Activated T-helper 1 cell treated with anti-CD3 and anti-CD28 coated beads, Interleukin-12 subunit alpha, Interleukin-12 subunit beta, Interleukin-2, Interleukin-4 antibody, amounts not matched to agents 30 ng/mL and 10 ng/mL and 1 ng/mL, durations not matched to agents 14 hours and 24 hours and 36 hours (primary cell): ENCODE measurements at places on chromosomes 12 and 14.

DNA sequence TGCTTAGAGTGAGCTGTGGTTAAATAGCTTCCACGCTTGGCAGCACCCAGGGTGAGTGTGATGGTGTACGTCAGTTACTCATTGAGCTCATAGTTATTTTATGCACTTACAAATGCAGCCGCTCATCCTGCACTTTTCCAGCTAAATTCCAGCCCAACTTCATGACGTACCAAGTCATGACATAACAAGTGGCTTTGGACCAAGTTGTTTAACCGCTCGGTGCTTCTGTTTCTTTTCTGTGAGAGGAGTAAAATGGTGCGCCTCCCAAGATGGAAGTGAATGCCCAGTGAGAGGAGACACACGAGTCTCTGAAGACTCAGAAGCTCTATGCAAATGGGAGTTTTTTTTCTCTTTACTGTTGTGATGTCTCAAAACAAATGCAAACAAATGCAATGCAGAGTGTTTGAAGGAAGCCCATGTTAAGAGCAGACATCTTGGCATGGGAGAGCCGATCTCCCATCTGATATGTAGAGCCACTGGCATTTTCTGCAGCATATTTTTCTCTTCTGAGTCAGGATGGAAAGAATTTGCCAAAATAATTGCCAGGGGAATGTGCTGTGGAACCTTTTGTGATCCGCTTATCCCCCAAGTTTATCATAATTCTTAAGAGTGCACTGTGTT is 72.2 kb downstream of the FBXW8 start:
- peaks cover 4% of the 10 kb centered on the region for H3K36me3 ChIP-seq
- H3K4me1 ChIP-seq: peaks cover 19% of the 10 kb centered on the region
- H3K4me3 ChIP-seq: no peak overlapping the region
- no peaks in the 10 kb centered on the region for H3K27me3 ChIP-seq
- DNase-seq: no peak

DNA sequence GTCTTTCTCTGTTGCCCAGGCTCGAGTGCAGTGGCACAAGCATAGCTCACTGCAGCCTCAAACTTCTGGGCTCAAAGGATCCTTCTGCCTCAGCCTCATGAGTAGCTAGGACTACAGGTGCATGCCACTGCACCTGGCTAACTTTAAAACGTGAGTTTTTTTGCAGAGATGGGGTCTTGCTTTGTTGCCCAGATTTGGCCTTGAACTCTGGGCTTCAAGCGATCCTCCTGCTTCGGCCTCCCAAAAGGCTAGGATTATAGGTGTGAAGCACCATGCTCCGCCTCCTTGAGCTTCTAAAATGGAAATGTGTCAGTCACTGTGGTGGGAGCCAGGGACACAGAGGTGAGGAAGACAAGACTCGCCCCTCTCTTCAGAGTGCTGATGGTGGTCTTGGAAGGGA is 45.6 kb downstream of the WSCD2 start:
- DNase-seq: no peak
- H3K36me3 ChIP-seq: no peaks in the 10 kb centered on the region
- no peaks in the 10 kb centered on the region for H3K4me1 ChIP-seq
- no peak overlapping the region for H3K4me3 ChIP-seq
- H3K27me3 ChIP-seq: peaks cover 2% of the 10 kb centered on the region
- no peak overlapping the region for H3K27ac ChIP-seq

DNA sequence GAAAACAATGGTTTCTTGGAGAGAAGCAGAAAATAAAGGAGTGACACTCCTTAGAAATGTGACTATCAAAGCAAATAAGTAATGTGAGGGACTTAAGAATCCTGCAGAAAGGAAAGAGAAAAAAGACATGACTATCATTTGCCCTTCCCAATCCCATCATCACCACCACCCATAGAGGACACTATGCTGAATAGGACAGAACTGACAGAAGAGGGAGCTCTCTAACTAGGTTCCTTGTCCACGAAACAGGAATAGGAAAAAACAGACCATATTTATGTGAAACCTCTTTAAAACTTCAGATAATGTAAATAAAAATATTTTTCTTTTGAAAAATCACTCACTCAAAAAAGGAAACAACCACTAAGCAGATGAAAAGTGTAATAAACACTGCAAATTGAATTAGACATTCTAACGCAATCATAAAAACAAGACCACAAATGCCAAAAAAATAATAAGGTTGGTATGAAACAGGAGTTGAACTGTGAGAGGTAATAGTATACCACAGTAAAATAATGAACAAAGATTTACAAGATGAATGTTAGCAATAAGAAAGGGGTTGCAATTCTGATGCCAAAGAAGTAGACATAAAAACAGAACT is 24.1 kb downstream of the KLRD1 start:
- peaks cover 5% of the 10 kb centered on the region for H3K4me1 ChIP-seq
- peaks cover 20% of the 10 kb centered on the region for H3K27me3 ChIP-seq
- H3K36me3 ChIP-seq: peaks cover 2% of the 10 kb centered on the region
- no peak for DNase-seq
- H3K27ac ChIP-seq: no peak overlapping the region

- no peaks in the 10 kb centered on the region for H3K36me3 ChIP-seq
- no peaks in the 10 kb centered on the region for H3K4me1 ChIP-seq
- no peak for DNase-seq
- H3K27ac ChIP-seq: no peak overlapping the region
Measured at GRCh38 chr12:28051516-28052354, 79.2 kb upstream of the PTHLH start.

GRCh38 chr12:66531766-66532165 is 147.1 kb downstream of the GRIP1 start:
- H3K27ac ChIP-seq: no peak overlapping the region
- DNase-seq: no peak
- H3K4me3 ChIP-seq: no peak overlapping the region
- H3K4me1 ChIP-seq: no peaks in the 10 kb centered on the region
- no peaks in the 10 kb centered on the region for H3K27me3 ChIP-seq
- no peaks in the 10 kb centered on the region for H3K36me3 ChIP-seq

DNA sequence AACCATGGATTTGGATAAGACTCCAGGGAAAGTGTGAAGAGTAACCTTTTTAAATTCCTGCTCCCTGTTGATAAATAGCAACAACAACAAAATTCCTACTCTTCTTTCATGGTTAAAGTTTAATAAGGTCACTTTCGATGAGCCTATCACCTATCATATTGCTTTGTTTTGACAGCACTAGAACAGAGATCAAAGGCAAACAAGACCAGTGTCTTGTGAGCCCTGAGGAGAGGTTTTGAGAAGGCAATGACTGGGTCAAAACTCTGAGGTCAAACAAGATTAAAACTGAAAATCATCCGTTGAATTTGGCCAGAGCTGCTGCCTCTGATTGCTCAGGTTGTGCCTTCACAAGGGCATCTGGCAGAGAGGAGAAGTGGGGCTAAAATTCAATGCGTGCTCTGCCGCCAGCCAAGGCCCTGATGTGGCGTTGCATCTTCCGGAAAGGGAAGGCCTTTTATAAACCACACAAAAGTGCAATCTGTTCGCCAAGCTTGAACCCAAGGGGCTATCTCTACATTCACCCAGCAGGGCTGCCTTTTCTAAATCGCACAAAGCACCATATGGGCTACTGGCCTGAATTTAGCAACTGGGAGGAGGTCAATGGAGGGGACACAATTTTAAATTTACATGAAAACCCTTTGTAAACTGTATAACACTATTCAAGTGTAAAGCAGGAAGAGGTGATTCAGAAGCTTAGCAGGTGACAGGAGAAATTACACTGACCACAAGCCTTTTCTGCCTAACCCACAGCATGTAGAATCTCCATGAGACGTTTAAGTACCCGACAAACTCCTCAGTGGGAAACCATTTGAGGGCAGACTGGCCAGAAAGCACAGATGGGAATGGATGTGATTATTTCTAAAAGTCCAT is 140.8 kb downstream of the DAD1 start:
- DNase-seq: no peak
- H3K4me3 ChIP-seq: no peak overlapping the region
- no peak overlapping the region for H3K27ac ChIP-seq
- no peaks in the 10 kb centered on the region for H3K27me3 ChIP-seq

DNA sequence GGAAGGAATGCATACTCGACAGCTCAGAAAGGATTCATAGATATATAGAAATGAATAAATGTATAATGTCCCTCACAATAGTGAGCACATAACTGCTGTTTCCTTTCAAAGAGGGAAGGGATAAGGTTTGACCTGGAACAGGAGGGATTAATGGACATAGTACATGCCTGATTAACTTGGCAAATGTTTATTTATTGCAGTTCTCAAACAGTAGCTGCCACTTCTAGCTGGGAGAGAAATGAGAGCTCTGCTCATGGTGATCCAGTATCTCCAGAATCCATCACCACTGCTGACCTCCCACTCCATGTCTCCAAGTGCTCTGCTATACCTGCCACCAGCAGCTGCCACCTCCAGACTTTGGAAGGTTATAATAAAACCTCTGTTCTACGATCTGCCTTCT is 108.1 kb downstream of the LRIG3 start:
- H3K27me3 ChIP-seq: no peaks in the 10 kb centered on the region
- no peaks in the 10 kb centered on the region for H3K4me1 ChIP-seq
- no peak for DNase-seq
- H3K27ac ChIP-seq: no peak overlapping the region

DNA sequence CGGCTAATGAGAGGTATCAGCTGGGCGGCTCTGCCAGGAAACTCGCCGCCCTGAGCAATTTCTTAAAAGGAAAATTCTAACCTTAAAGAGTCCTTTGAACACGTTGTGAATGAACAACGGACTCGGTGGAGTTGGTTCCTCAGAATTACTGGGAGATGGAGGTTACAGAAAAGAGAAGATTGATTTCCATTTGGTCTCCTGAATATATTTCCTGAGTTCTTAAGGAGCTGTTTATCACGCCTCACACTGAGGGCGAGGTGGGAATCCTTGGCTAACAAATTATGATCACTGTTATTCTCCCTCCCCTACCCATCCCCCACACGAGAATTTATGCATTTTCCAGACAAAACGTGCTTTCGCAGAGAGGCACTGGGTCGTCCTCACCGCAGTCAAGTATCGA is 194.5 kb upstream of the C14orf180 start:
- H3K4me1 ChIP-seq: peaks cover 4% of the 10 kb centered on the region
- H3K4me3 ChIP-seq: no peak overlapping the region
- H3K27ac ChIP-seq: no peak overlapping the region
- DNase-seq: no peak
- H3K27me3 ChIP-seq: no peaks in the 10 kb centered on the region

- no peaks in the 10 kb centered on the region for H3K27me3 ChIP-seq
- H3K36me3 ChIP-seq: no peaks in the 10 kb centered on the region
- no peak overlapping the region for H3K4me3 ChIP-seq
- no peak for DNase-seq
Measured at GRCh38 chr14:101475456-101476257, 85.6 kb upstream of the DIO3 start.

DNA sequence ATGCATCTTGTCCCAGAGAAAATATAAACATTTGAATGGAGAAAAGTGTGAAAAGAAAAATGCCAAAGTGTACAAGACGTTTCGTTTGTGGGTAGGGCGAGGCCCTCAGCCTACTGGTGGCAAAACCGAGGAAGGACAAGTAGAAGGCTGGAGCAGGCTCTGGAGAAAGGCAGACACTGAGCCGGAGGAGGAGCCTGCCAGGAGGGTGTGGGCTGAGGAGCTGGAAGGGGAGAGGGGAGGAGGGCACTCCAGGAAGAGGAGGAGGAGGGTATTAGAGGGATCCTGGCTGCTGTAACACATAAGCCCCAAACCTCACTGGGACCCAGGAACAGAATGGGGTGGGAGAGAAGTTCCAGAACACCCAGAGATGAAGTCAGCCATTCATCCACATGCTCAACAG is 47.7 kb downstream of the CLMN start:
- no peaks in the 10 kb centered on the region for H3K27me3 ChIP-seq
- no peak overlapping the region for H3K4me3 ChIP-seq
- DNase-seq: no peak
- no peaks in the 10 kb centered on the region for H3K36me3 ChIP-seq

DNA sequence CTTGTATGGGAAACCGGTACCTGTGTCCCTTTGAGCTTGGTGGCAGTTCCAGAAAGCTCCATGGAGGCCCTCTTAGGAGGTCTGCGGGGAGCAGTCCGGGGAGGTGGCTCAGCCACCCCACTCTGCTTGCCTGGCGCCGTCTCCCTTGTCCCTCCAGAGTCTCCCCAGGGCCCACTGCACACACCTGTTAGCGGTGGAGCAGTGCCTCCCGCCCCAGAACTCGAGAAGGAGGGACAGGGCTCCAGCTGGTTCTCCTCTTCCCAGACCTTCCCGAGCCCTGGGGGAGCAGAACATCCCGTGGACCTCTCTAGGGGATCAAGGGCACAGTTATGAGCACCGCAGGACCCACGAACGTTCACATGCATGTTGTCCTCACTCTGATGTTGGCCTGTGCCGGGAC is 10.8 kb downstream of the ASPG start:
- H3K4me1 ChIP-seq: peaks cover 4% of the 10 kb centered on the region
- no peak overlapping the region for H3K4me3 ChIP-seq
- no peak overlapping the region for H3K27ac ChIP-seq
- no peak for DNase-seq
- no peaks in the 10 kb centered on the region for H3K27me3 ChIP-seq

DNA sequence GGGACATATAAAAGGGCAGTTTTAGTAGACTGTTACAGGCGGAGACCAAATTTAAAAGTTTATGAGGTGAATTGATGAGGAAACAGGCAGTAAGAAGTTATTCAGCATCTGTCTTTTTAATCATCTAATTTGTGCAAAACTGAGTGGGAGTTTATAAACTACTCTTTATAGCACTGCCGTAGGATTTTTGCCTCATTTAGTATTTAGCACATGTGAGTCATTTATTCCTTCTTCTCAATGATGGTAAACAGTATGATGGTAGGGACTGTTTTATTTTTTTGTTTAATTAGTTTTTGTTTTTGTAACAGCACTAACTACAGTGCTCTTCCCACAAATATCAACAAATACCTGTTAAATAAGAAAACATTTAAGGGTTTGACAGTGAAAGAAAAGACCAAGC is 20.6 kb downstream of the TOGARAM1 start:
- DNase-seq: no peak
- H3K36me3 ChIP-seq: no peaks in the 10 kb centered on the region
- no peak overlapping the region for H3K4me3 ChIP-seq
- peaks cover 22% of the 10 kb centered on the region for H3K4me1 ChIP-seq
- no peaks in the 10 kb centered on the region for H3K27me3 ChIP-seq

DNA sequence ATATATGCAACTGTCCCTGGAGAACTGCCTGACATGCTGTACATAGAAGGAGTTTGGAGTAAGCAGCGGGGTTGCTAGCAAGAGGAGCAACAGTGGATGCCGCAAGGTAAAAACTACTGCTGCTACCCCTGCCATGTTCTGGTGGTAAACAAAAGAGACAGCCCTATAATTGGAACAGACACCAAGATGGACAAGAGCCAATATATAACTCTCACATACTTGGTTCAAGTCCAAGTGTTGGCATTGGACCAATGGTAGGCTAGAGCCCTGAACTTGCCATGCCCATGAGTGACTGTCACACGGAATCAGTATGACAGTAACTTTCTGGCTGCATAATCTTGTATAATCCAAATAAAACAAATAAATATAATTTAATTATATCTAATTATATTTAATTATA is 13.7 kb downstream of the ATXN7L3B start:
- DNase-seq: no peak
- H3K4me3 ChIP-seq: no peak overlapping the region
- H3K27me3 ChIP-seq: peaks cover 4% of the 10 kb centered on the region

DNA sequence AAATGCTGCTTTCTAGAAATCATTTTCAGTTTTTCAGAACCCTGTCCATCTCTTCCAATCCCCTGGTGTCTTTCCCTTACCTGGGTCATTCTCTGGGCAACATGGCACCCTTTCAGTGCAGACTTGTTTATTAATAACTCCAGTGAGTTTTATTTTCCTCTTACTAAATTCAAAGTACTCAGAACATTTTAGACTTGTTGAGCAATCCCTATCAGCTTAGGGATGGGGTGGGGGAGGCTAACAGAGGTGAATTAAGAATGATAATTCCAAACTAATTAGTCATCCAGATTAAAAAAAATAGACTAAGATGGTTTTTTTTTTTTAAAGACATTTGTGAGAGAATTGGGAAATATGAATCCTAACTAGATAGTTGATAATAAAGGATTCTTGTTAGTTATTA is 10.7 kb downstream of the GPRC5A start:
- no peak overlapping the region for H3K27ac ChIP-seq
- H3K4me1 ChIP-seq: peaks cover 13% of the 10 kb centered on the region
- peaks cover 6% of the 10 kb centered on the region for H3K27me3 ChIP-seq
- DNase-seq: no peak
